Activated CD4-positive, alpha-beta T cell treated with anti-CD3 and anti-CD28 coated beads for 4 hours (primary cell): ENCODE measurements at places on chromosomes 5 and 9.
A peak's percentile ranks its signal among the peaks of the same experiment; 100 is the strongest.

GRCh38 chr9:71909887-71910649 is 925 bp downstream of the ABHD17B start:
- peak; percentile 22 for DNase-seq

DNA sequence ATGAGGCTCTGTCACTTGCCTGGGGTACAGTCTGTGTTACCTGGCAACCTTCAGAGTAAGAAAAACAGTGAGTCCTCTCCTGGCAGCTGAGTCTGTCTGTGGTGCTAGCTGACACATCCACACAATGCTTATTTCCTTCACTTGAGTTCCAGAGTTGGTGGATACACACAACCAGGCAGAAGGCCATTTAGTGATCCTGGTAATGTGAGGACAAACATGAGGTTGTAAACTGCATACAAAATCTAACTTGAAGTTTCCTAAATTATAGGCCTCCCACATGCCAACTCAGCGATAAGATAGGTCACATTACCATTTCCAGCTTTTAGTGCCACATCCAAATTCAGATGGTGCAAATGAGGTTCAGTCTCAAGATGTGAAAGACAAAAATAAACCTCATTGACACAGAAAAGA is 125.5 kb downstream of the DCP2 start:
- no peak for DNase-seq

- no peak for DNase-seq
Observed at GRCh38 chr5:7795306-7795705, 55.6 kb downstream of the CFAP90 start.

GRCh38 chr5:107893642-107894041 is 222.9 kb upstream of the EFNA5 start:
- no peak for DNase-seq

- no peak for DNase-seq
Observed at GRCh38 chr9:94135222-94135621, 51.0 kb downstream of the PTPDC1 start.

DNA sequence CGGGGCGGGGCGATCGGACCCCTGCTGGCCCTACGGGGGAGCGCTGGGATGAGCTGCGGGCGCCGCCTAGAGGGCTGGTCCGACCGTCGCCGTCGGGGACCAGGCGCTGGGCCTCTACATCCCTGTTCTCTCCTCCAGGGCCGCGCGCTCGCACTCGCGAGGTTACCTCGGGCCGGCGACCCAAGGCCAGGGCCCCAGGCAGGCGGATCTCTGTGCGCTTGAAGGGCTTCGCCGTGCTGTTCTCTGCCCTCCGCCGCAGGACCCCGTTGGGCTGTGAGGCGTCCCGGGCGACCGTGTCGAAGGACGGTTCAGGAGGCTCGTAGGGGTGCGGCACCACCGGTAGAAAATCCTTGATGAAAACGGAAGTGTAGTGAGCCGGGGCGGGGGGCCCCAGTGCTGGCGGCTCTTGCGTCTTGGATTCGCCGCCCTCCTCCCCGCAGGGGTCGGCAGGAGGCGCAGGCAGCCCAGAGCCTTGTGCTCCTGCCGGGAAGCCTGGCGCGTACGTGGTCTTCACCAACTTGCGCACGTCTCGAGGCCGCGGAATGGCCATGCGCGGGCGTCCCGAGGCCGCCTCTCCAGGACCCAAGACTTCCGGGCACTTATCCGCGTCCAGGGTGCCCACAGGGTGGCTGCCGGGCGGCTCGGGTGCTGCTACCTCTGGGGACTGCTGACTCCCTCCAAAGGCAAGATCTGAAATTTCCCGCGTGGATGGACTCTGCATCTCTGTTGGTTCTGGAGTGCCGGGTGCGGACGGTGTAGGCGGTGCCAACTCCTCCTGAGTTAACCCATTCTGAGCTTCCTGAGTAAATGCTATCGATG is 2.0 kb downstream of the PROB1 start:
- DNase-seq: peak; percentile 65

GRCh38 chr9:95008151-95008771 is 281.8 kb downstream of the AOPEP start:
- no peak for DNase-seq

DNA sequence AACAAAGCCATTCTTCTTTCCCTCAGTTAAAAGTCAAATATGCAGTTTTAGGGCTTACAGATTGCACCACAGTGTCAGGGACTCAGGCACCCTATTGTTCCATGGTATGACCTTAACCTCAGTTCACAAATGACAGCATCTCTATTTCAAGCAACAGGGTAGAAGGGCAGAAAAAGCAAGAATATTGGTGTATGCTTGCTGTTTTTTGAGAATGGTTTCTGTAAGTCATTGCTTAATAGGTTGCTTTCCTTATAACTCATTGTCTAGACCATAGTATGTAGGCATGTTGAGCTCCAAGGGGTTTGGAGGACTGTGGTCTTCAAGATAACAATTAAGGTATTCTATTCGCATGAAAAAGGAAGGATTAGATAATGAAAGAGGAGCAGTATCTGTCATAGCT is 183.5 kb upstream of the EDIL3 start:
- DNase-seq: no peak

DNA sequence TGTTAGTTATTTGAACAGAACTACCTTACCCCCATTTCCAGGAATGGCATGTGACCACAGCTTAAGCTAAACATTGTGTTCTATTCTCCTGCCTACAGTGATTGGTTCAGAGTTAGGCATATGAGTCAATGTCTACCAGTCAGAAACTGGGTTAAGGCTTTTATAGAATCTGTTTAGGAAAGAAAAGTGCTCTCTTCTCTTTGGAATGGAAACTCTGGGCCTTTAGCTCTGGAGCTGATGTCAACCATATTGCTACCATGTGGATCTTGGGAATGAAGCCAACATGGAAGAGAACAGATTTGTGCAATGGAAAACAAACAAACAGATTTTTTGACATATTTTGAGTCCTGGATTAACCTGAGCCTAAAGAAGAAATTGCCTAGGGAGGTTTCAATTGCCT is 488.9 kb upstream of the TNC start:
- no peak for DNase-seq

DNA sequence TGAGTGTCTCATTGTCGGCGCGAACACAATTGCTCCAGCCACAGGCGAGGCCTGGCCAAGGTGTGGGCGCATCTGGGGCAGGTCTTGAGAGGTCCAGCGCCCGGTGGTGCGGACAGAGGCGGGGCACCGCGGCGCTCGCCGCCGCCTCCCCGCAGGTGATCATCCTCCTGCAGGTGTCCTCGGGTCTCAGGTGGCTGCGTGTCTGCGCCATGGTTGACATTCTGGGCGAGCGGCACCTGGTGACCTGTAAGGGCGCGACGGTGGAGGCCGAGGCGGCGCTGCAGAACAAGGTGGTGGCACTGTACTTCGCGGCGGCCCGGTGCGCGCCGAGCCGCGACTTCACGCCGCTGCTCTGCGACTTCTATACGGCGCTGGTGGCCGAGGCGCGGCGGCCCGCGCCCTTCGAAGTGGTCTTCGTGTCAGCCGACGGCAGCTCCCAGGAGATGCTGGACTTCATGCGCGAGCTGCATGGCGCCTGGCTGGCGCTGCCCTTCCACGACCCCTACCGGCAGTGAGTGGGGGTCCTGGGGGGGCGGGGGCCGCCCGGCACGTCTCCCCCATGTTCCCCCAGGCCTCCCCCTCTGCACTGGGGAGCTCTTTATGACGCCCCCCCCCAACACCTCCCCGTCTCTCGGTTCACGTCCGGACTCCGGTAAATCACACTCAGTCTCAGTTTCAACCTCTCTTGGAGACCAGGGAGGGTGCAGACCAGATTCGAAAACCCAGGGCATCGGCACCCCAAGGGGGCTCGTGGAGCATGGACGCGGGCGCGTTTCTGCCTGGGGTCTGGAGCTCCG is 446 bp downstream of the NXNL2 start:
- DNase-seq: no peak

DNA sequence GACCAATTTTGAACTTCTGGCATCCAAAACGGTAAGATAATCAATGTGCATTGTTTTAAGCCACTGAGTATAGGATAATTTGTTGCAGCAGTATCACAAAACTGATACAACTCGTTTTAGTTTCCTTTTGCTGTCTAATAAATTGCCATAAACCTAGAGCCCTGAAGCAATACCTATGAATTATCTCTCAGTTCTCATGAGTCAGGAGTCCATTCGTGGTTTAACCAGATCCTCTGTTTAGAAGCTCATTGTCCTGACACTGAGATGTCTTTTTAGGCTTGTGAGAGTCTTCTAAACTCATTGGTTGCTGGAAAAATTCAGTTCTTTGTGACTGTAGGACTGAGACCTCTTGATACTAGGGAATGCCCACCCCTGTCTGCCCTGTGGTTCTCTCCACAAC is 262.9 kb downstream of the SEMA5A start:
- no peak for DNase-seq

DNA sequence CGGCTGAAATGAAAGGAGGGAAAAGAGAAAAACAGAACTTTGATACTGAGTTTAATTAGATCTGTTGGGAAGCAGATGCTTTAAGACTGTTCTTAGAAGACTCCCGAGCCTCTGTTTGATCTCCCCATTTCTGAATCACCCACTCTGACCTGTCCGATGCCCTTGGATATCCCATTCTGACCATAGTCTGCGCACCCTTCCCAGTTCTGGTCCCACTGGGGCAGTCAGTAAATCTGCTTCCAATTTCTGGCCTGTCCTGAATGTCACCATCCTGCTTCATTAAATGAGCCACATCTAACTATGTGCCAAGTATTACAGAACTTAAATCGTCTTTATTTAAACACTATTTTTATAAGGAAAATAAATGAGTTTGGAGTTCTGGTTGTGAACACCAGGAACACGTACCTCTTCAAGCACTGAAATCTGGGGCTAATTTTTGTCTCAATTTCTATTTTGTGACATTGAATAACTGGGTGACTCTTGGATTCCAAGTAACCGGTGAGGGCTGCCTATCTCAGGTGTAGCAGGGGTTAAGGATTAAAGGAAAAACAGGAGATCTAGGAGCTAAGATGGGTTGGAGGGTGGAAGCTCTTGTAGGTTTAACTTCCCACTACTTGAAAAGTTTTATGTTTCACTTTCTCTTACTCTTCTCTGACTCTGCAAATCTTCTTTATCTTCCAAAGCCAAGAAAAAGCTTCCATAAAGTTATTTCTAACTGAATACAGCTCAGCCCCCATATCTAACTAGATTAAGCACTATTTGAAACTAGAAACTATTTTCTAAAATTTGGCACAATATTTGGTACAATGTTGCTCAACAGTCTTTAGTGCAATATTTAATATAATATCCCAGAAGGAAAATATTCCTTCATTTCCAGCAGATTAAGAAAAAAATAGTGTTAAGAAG is 40.1 kb downstream of the ALDH1A1 start:
- DNase-seq: no peak

DNA sequence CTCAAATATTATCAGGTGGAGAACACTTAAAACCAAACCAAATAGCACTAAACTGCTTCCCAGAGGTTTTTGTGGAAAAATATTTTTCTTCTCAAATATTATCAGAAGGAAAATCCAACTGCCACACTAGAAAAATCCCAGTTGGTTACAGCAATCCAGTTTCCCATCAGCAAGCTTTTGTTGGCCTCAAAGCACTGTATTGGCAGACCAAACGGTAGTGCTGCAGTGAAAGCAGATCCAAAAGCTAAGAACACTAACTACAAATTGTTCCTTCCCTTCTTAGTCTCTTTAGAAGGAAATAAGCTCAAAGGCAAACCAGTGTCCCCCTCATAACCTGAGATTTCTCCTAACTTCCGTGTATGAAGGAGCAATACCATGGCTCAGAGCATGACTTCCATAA is 105.3 kb downstream of the TRIM36 start:
- DNase-seq: no peak

- DNase-seq: no peak
Observed at GRCh38 chr5:36360307-36360706, 58.6 kb upstream of the RANBP3L start.

GRCh38 chr5:89010512-89010911 is 127.5 kb upstream of the MEF2C start:
- DNase-seq: no peak
